Caco-2 (cell line): ENCODE measurements at places on chromosomes 2 and 18.

DNA sequence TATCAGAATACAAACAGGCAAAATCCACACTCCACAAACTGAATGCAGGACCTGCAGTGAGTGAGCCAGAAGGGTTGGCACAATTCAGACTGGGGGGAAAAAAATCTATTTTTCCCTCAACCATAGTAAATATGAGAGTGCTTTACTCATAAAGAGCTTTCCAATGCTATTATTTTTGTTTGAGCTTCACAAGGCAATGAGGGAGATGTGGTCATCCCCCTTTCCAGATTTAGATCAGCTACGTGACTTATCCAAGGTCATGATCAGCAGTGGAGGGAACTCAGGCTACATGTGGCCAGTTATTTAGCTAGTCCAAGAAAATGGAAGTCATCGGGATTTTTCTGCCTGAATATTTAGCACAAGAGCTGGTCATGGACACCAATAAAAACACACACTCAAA, 120.4 kb upstream of the KLF7 start:
- no peak for DNase-seq

DNA sequence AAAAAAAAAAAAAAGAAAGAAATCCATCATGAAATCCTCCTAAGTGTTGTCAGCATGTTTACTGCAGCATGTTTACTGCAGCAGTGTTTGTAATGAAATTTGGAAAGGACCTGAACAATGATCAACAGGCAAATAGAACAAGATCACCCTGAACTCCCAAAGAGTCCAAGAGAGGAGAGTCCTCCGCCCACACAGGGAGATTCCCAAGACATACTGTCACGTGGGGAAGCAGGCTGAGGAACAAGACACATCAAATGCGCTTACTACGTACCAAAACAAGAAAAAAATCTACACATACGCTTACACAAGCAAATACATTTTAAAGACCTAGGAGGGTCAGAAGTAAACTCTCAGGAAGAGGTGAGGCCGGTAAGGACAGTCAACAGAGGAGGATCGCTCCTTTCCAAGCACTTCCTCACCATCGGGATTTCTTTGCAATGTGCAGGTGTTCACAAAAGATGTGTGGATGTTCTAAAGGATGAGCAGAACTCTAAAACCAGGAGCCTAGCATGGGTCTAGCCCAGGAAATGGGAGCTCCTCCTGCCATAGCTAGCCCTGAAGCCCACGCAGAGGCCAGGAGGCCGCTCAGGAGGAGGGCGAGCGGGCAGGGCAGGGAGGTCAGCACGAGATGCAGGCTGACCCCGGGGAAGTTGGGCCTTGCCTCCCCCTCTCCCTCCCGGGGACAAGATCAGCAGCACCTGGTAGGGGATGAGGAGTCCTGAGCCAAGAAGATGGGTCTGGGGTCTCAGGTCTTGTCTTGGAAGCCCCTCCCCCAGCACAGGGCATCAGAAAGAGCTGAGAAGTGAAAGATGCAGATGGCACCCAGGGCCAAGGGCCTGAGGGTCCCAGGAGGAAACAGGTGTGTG, 66.4 kb downstream of the ZNF516 start:
- DNase-seq = no peak

DNA sequence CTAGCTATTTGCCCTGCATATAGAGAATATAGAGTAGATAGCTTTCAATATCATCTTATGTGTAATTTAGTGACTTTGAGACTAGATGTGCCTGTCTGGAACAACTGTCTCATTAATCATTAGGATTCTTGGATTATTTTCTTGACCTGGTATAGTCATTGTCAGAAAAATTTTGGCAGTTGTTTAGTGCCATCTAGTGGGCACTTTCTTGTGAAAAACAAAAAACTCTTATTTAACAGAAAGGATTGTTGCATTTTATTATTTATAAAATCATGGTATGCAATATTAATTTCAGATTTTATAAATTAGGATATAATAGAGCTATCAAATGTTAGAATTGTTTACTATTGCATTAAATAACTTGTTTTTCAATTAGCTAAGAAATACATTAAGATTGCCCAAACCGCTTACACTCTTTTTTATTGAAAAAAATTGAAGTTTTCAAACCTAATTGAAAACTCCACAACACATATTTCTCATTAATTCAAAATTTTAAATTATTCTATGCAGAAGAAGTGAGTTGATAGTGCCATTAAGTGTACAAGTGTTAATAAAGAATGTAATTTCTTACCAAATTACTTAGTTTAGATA, 80.3 kb downstream of the DYNAP start:
- DNase-seq = peak; percentile 5

GRCh38 chr2:20438334-20439192, 8.3 kb upstream of the RHOB start:
- no peak for DNase-seq

GRCh38 chr18:57621246-57621604, 411 bp downstream of the NARS1 start:
- no peak for DNase-seq

DNA sequence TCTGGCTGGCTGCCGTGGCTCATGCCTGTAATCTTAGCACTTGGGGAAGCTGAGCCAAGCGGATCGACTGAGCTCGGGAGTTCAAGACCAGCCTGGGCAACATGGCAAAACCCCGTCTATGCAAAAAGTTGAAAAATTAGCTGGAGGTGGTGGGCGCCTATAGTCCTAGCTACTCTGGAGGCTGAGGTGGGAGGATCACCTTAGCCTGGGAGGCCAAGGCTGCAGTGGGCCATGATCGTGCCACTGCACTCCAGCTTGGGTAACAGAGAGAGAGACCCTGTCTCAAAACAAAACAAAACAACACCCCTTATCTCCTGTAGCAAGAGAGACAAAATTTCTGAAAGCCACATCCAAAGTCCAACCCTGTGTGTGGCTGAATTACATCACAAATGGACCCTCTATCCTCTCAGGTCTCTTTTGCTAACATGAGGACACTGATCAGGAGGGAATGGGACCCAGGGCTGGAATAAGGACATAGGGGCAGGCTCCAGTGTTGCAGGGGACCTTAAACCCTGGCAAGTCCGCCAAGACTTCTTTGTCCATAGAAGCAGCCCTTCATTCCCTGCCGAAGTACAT, 64.8 kb downstream of the PSMG2 start:
- DNase-seq = no peak

DNA sequence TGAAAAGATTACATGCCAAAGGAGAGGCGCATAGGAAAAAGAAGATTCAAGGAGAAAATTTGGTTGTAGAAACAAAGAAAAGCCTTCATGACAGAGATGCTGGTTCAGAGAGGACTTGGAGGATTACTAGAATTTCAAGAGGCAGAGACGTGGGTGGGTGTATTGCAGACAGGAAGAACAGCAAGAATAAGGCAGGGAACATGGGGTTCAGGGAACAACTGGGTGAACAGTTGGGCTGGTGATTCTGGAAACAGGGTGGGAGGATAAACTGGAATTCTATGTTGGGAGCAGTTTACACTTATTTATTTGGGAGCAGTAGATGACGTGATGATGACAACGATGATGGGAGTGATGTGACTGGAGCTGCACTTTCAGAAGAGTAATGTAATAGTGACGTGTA, 18.4 kb upstream of the GMCL1 start:
- no peak for DNase-seq

GRCh38 chr2:224308272-224308911, 93.5 kb downstream of the FAM124B start:
- no peak for DNase-seq

DNA sequence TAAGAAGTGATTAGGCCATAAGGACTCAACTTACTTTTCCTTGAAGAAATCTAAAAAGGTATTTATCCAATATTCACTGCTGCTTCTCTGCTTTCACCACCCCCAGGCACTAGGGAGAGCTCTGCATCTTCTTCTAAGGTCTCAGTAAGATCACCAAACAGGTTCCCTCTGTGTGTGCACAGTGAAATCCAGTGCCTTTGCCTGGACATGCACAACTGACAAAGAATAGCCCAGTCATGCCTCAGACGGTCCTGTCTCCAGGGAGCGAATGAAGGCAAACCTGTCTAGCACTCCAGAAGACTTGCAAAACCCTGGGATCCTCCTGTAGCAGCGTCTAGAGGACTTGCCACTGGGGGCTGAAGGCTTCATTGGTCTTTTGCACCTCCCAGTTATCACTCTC, 344.5 kb upstream of the LRATD1 start:
- DNase-seq = peak; percentile 78

DNA sequence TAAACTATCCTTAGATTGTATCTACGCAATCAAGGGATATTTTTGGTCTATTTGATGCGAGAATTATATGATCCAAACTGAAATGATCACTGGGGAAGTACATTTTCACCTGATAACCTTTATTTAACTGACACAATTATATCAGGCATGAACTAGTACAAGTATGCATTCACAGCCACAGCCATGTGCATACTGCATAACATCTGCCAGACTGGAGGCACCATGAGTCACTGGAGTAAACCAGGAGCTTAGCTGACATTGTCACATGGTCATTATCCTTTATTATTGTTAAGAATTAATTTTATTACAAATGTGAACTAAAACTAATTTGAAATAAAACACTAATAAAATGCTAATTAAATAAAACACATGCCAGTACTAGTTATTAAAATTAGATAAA, 1127.1 kb downstream of the DPP10 start:
- DNase-seq = no peak

GRCh38 chr2:55917117-55917516, 6.5 kb downstream of the EFEMP1 start:
- no peak for DNase-seq

DNA sequence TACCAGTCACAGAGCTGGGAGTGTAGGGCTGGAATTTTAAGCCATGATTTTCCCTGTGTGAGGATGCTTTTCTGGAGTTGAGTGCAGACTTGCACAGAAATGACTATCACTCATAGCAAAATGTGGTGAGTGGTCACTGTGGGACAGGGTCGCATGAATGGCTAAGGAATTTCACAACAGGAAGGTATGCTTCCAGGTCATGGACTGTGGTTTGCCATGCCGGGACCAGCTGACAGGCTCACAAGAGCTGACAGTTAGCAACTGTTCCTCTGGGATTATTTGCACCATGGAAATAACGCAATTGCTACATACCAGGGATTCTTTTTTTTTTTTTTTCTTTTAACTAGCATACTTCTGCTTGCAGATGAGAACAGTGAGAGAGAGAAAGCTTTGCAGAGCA, 3.8 kb upstream of the UXS1 start:
- peak; percentile 59 for DNase-seq

GRCh38 chr2:44615950-44616518, 254.3 kb downstream of the CAMKMT start:
- no peak for DNase-seq

GRCh38 chr2:113119111-113119510, 8.3 kb upstream of the IL1RN start:
- DNase-seq = no peak

DNA sequence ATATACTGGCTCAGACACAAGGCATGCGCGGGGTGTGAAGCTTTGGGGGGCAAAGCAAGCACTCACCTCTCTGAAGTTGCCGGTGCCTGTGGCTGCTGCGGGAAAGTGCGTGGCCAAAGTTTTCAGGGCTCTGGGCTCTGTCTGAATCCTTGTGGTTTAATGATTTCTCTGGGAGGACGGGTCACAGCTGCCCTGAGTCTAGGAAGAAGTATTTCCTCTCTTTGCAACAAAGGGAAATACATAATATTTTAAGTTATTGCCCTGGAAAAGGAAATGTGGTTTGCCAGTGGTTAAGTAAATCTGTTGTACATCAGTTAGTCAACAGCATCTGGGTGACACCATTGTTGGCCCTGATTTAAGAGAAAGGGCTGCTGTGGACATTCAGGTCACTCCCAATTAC, 56.7 kb upstream of the ZDBF2 start:
- no peak for DNase-seq

GRCh38 chr2:118223992-118224894, 136.0 kb downstream of the INSIG2 start:
- DNase-seq = no peak

DNA sequence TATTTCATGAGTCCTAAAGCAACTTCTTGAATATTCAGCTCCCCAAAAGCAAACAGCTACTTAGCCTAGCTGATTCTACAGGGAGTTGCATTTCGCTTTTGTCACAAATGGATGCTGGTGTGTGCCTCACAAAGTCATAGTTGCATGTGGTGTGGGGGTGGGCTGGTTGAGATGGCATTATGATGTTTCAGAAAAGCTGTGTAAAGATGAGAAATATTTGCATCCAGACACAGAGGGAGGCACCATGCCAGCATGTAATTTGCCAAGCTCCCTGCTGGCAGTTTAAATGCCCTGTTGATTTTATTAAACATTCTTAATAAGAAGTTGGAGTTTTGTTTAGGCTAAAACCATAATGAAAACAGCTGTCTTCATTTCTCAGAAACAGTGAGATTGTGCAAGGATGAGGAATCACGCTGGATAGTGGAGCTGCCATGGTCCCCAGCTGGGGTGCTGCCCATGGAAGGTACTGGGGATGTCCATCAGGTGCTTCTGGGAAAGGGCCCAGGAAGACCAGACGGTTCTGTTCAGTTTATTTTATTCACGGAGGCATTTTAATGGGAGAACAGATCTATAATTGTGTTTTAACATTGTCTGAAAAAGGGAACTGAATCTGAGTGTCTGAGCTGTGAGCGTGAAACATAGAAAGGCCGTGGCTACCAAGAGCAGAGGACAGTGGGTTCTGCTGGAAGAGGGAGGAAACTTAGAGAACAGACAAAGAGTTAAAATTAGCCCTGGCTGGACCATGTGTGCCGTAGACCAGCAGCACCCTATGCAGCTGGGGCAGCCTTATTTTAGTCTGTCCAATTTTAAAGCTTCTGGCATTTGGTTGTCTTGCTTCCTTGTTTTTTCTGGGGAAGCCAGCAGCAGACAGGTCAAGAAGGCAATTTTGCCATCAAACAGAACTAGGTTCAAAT, 177.1 kb downstream of the FAM210A start:
- DNase-seq = no peak

DNA sequence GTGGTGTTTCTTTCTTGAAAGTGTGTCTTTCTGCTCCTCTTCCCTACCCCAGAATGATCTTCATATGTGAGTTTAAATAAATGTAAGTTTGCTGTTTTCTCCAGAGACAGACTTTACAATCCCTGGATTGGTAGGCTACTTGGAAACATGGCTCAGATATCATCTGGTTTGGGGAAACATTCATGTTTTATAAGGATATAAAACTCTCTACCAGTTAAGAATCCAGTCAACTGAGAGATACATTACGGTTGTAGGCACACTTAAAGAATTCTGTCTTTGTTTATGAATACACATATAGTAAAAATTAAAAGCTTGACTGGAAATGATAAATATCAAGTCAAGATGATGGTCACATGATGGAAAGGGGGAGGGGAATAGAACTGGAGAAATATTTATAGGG, 739.3 kb downstream of the SLC4A3 start:
- no peak for DNase-seq
